ENCODE measurements at places on chromosomes 6 and 20. TPM values are rescaled to one million over a fixed set of nuclear protein-coding genes. Genes with fewer than 3 reads are reported as not detected.

Gene PSORS1C1
- total RNA-seq, result 0.14 TPM

GRCh38 chr6:119894811-119895210 is 545.2 kb upstream of the MAN1A1 start:
- no peak overlapping the region for H3K27ac ChIP-seq

- H3K36me3 ChIP-seq, result no peaks in the 10 kb centered on the region
- no peak overlapping the region for H3K4me3 ChIP-seq
- DNase-seq, result no peak
- no peaks in the 10 kb centered on the region for H3K4me1 ChIP-seq
- H3K27me3 ChIP-seq, result no peaks in the 10 kb centered on the region
- no peak overlapping the region for H3K27ac ChIP-seq
Measured at GRCh38 chr6:47357827-47358226, 48.1 kb upstream of the TNFRSF21 start.

Gene LTB
- total RNA-seq, result 337 TPM

DNA sequence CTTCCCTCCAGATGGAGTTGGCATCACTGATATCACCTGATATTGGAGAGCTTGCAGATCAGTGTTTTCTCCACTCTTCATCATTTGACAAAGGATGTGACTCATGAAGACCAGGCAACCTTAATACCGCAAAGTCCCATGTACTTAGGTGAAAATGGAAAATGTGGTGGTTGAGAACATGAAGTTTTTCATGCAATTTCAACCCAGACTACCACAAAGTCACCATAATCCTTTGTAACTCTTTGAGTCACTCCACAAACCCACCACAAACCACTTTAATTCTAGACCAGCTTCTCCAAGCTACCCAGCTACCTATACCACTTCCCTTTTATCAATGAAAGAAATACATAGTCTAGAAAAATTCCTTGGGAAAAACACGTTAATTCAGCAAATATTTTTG is 7.1 kb downstream of the NHLRC1 start:
- no peaks in the 10 kb centered on the region for H3K36me3 ChIP-seq
- H3K27ac ChIP-seq, result no peak overlapping the region
- H3K4me1 ChIP-seq, result no peaks in the 10 kb centered on the region
- no peak overlapping the region for H3K4me3 ChIP-seq
- DNase-seq, result no peak

DNA sequence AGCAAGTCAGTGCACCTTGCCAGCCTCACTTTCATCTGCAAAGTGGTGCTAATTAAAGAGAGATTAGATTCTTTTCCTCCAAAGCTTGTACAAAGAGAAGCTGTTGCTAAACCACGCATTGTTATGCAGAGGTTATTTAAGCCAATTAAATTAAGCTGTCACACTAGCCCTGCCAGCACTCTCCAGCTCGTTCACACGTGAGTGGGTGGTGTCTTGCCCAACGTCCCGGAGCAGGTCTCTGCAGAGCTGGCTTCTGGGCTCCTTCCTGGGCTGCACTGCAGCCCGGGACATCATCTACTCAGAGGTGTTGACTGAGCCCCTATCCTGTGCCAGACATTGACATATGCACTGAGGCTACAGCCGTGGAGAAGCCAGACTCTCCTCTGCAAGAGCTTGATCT is 401.6 kb upstream of the SULF2 start:
- no peak overlapping the region for H3K27ac ChIP-seq
- no peaks in the 10 kb centered on the region for H3K4me1 ChIP-seq
- no peaks in the 10 kb centered on the region for H3K27me3 ChIP-seq
- no peaks in the 10 kb centered on the region for H3K36me3 ChIP-seq

Gene RNF182
- 0.90 TPM for total RNA-seq

Gene LAMA4
- 15.2 TPM for total RNA-seq

DNA sequence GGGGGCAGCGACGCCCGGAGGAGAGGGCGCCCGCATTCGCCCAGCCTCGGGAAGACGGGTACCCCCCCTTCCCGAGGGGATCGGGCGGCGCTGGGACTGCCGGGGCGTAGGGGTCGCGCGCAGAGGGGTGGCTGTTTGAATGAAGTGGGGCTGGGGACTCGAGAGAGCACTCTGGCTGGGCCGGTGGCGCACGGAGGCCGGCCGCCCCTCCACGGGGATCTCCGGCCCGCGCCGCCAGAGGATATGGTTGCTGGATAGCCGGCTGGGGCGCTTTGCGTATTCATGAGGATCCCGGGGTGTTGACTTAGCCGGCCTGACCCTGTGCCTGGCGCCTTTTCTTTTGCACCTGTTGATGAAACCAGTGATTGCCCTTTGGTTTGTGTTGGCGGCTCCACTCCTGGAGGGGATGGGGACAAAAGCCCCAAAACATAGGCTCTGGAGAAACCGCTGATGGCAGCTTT is 469 bp downstream of the SYNJ2 start:
- peaks cover 46% of the 10 kb centered on the region for H3K4me1 ChIP-seq
- peak overlapping the region; percentile 80 for H3K4me3 ChIP-seq
- H3K27ac ChIP-seq, result no peak overlapping the region
- H3K27me3 ChIP-seq, result peaks cover 22% of the 10 kb centered on the region
- H3K36me3 ChIP-seq, result no peaks in the 10 kb centered on the region

Gene PPP1R16B
- 16.8 TPM for total RNA-seq

DNA sequence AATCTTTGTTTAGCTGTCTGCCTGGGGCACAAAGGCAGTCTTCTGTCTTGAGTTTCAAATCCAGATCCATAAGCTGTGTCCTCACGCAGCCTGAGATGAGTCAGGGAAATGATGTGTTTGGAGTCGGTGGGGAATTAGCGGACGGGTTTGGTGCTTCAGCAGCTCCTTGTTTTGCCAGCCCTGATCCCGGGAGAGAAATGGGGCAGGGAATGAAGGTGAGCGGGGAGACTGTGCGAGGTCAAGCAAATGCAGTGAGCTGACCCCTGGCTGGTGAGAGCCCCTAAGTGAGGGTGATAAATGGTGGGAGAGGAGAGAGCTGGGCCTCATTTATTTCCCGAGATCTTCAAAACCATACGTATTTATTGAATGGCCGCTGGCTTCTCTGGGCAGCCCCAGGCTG is 21.6 kb downstream of the DUSP22 start:
- DNase-seq, result no peak
- H3K36me3 ChIP-seq, result no peaks in the 10 kb centered on the region
- H3K27ac ChIP-seq, result no peak overlapping the region
- no peaks in the 10 kb centered on the region for H3K27me3 ChIP-seq

Gene SAPCD1
- 1.2 TPM for total RNA-seq

DNA sequence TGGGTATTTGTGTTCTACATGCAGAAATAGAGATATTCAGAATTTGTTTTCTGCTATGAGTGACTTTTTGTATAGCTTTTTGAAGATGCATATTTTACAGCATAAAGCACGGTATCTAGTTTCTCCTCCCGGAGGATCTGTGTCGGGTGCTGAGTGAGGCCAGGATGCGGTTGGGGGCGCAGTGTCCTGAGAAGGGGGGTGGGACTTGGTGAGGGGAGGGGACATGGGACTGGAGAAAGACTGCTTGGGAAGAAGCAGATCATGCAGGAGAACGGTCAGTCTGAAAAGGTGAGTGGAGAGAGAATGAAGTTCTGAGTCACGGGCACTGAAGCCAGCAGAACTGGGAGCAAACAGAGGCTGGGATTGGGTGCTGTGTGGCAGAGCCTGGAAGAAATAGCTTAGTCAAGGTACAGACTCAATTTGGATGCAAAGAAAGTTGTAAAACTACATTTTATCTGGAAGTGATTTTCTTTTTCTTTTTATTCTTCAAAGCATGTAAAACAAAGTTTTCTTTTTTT is 44.0 kb downstream of the STX11 start:
- no peak overlapping the region for H3K4me3 ChIP-seq
- no peak for DNase-seq
- no peaks in the 10 kb centered on the region for H3K4me1 ChIP-seq
- H3K27ac ChIP-seq, result no peak overlapping the region

GRCh38 chr20:6765469-6766058 is 1.9 kb upstream of the BMP2 start:
- H3K27me3 ChIP-seq, result peaks cover 47% of the 10 kb centered on the region
- no peak overlapping the region for H3K27ac ChIP-seq
- H3K4me1 ChIP-seq, result no peaks in the 10 kb centered on the region
- H3K4me3 ChIP-seq, result no peak overlapping the region

- H3K4me1 ChIP-seq, result peaks cover 4% of the 10 kb centered on the region
- DNase-seq, result no peak
- H3K4me3 ChIP-seq, result no peak overlapping the region
- no peaks in the 10 kb centered on the region for H3K36me3 ChIP-seq
- H3K27me3 ChIP-seq, result no peaks in the 10 kb centered on the region
Measured at GRCh38 chr6:14888575-14889000, 357.3 kb upstream of the JARID2 start.

DNA sequence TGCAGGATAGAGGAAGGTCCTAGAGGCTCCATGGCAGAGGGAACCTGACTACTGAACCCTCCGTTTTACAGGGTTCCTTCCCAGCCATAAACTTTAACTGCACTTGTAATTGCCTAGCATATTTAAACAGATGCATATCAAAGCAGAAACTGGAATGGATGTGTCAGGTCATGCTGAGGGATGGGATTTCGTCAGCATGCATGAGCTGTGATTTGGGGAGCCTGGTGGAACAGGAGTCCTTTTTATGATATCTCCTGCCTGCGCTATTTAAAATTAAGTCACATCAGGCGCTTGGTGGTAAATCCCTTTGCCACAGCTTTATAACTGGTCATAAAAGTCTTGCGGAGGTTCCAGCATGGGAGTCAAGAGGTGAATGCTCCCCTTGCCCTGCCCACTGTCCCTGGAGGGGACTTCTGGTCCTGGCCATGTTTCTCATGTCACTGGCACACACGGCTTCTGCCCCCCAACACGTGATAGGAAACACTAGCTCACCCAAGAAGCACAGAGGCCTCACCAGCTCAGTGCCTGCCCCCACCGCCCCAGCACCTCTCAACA is 26.0 kb upstream of the PCMTD2 start:
- DNase-seq, result no peak
- H3K4me3 ChIP-seq, result no peak overlapping the region
- H3K4me1 ChIP-seq, result peaks cover 12% of the 10 kb centered on the region
- no peaks in the 10 kb centered on the region for H3K27me3 ChIP-seq

GRCh38 chr6:138307352-138307751 is 70.4 kb upstream of the SMIM28 start:
- no peak overlapping the region for H3K4me3 ChIP-seq
- H3K4me1 ChIP-seq, result no peaks in the 10 kb centered on the region
- DNase-seq, result no peak
- no peaks in the 10 kb centered on the region for H3K36me3 ChIP-seq

- no peak for DNase-seq
- no peak overlapping the region for H3K27ac ChIP-seq
- H3K4me3 ChIP-seq, result no peak overlapping the region
Measured at GRCh38 chr20:43525021-43525420, 17.5 kb downstream of the L3MBTL1 start.

Gene MUCL3
- 0.05 TPM for total RNA-seq

- no peak overlapping the region for H3K4me3 ChIP-seq
- H3K27ac ChIP-seq, result no peak overlapping the region
- H3K4me1 ChIP-seq, result no peaks in the 10 kb centered on the region
- peaks cover 86% of the 10 kb centered on the region for H3K36me3 ChIP-seq
- no peaks in the 10 kb centered on the region for H3K27me3 ChIP-seq
- no peak for DNase-seq
Measured at GRCh38 chr6:89685311-89685710, 46.8 kb upstream of the LYRM2 start.

- no peaks in the 10 kb centered on the region for H3K4me1 ChIP-seq
- H3K27me3 ChIP-seq, result peaks cover 53% of the 10 kb centered on the region
- H3K27ac ChIP-seq, result no peak overlapping the region
- H3K36me3 ChIP-seq, result no peaks in the 10 kb centered on the region
- no peak for DNase-seq
Measured at GRCh38 chr6:169251371-169251802, 2.3 kb downstream of the THBS2 start.

GRCh38 chr20:62787866-62788265 is 8.4 kb upstream of the MRGBP start:
- DNase-seq, result no peak
- H3K4me3 ChIP-seq, result no peak overlapping the region
- peaks cover 3% of the 10 kb centered on the region for H3K27me3 ChIP-seq
- no peaks in the 10 kb centered on the region for H3K4me1 ChIP-seq

GRCh38 chr6:70847106-70848084 is 109.5 kb downstream of the B3GAT2 start:
- H3K36me3 ChIP-seq, result no peaks in the 10 kb centered on the region
- DNase-seq, result no peak
- no peaks in the 10 kb centered on the region for H3K4me1 ChIP-seq
- H3K27me3 ChIP-seq, result no peaks in the 10 kb centered on the region
- no peak overlapping the region for H3K4me3 ChIP-seq

DNA sequence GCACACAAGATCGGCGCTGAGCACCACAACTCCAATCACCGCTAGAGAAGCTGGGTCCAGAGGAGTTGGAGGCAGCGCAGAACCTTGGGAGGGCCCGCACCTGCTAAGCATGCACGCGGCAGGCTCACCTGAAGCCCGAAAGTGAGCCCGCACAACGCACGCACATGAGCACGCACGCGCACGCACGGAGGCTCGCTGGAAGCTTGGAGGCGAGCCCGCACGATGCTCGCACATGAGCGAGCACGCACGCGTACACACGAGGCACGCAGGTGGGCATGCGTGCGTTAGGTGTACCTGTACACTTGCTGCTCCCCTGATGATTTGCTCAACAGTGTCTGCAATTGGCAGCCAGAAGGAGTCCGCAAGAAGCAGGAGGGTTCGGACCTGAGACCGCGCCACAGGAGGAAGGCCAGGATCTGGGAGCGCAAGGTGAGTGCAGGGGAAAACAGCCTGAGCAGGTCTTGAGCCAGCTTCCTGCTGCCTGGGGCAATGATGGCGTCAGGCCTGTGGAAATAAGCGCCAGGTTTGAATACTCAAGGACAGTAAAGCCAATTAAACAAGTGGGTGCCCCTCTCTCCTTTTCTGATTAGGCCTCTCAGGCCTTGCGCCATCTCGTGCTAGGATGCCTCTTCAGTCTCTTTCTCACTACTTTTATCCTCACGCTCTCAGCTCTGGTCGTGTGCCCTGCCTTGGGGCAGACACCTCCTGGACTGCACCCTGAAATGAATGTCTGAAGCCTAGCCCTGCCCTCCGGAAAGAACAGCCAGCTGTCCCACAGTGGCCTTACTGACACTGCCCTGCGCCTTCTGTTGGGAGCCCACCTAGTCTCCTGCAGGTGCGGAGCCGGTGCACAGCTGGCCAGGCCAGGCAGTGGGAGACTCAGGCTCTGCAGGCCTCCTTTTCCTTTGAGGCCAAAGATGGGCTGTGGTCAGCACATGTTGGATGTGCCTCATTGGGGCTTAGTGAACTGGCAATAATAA is 340.4 kb downstream of the CDC5L start:
- no peaks in the 10 kb centered on the region for H3K27me3 ChIP-seq
- H3K36me3 ChIP-seq, result no peaks in the 10 kb centered on the region
- no peak overlapping the region for H3K27ac ChIP-seq
- no peak for DNase-seq
- H3K4me1 ChIP-seq, result no peaks in the 10 kb centered on the region
- H3K4me3 ChIP-seq, result no peak overlapping the region

Gene SYNDIG1
- 3.2 TPM for total RNA-seq

- H3K27me3 ChIP-seq, result no peaks in the 10 kb centered on the region
- no peak for DNase-seq
- no peak overlapping the region for H3K27ac ChIP-seq
- no peak overlapping the region for H3K4me3 ChIP-seq
- no peaks in the 10 kb centered on the region for H3K4me1 ChIP-seq
Measured at GRCh38 chr6:144314003-144314485, 28.9 kb downstream of the UTRN start.

GRCh38 chr20:61799394-61799923 is 266.2 kb downstream of the TAF4 start:
- H3K36me3 ChIP-seq, result no peaks in the 10 kb centered on the region
- DNase-seq, result no peak
- no peaks in the 10 kb centered on the region for H3K4me1 ChIP-seq
- no peak overlapping the region for H3K27ac ChIP-seq
- H3K27me3 ChIP-seq, result peaks cover 20% of the 10 kb centered on the region
